Posterior vena cava (tissue), 2 donors: ENCODE measurements at places on chromosomes 1 and 21. TPM values are rescaled to one million over a fixed set of nuclear protein-coding genes. Genes with fewer than 3 reads are reported as not detected.

Gene CFHR4
- not detected for total RNA-seq

GRCh38 chr1:107782217-107782845, 182.6 kb downstream of the VAV3 start:
- DNase-seq = no peak

Gene VTCN1
- not detected for total RNA-seq

Gene TNFRSF14
- total RNA-seq = 63.6 TPM
